ENCODE measurements at places on chromosomes 5 and 9. TPM values are rescaled to one million over a fixed set of nuclear protein-coding genes. Genes with fewer than 3 reads are reported as not detected.

- DNase-seq = peak; percentile 96
These were observed 530 bp downstream of the TMEFF1 start for GRCh38 chr9:100473276-100474081.

DNA sequence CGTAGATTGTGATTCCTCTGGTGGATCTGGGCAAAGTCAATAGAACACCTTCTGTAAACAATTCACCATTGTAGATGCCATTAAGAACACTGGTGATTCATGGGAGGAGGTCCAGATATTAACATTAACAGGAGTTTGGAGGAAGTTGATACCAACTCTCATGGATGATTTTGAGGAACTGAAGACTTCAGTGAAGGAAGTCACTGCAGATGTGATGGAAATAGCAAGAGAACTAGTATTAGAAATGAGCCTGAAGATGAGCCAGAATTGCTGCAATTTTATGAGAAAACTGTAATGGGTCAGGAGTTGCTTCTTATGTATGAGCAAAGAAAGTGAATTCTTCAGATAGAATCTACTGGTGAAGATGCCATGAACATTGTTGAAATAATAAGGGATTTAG, 26.9 kb downstream of the TCERG1 start:
- DNase-seq = no peak

The CDO1 gene
- 8.3 TPM for total RNA-seq

- DNase-seq = no peak
These were observed 20.7 kb upstream of the ZNF782 start for GRCh38 chr9:96874947-96875460.

GRCh38 chr9:119959846-119960545, 590.8 kb upstream of the BRINP1 start:
- DNase-seq = no peak

The C5orf58 gene
- total RNA-seq = not detected

The STK32A gene
- total RNA-seq = 1.8 TPM

The SLCO6A1 gene
- not detected for total RNA-seq

Data from osteoblast (primary cell).